ENCODE measurements at places on chromosomes 2 and 18.

- DNase-seq = no peak
Measured at GRCh38 chr18:35695384-35695783, 113.8 kb downstream of the GALNT1 start.

DNA sequence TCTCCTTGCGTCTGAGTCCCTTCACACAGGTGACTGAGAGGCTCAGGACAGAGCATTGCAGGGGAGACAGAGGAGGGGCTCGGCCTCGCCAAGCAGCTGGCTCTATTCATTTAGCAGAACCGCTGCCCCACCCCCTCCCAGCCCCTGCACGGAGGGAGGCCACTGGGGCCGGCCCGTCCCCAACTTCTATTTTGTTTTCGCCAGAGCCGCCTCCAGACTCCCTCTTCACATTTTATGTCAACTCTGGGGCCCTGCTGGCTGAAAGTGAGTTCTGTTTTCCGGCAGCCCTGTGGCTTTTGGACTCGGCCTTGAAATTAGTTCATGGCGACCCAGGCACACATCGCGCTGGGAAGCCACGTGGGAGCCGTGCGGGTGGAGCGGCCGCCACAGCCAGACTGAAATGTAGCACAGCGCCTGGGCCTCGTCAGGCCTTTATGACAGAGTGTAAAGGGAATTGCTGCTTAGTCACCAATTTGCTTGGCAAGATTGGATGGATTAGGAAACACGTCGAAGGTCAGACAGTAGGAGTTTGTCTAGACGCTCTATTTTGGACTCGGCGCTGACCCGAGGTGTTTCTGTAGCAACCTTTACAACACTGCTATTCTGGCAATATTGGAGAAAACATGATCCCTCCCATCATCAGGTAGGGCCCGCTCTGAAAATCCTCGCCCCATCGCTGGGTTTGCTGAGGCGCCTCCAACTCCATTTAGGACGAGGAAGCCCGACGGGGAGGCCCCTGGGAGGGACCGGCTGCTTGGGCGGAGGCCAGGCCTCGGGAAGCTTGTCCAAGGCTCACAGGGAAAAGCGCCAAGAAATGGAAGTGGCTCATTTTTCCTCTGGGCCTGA is 90.7 kb upstream of the CTDP1 start:
- DNase-seq = no peak

DNA sequence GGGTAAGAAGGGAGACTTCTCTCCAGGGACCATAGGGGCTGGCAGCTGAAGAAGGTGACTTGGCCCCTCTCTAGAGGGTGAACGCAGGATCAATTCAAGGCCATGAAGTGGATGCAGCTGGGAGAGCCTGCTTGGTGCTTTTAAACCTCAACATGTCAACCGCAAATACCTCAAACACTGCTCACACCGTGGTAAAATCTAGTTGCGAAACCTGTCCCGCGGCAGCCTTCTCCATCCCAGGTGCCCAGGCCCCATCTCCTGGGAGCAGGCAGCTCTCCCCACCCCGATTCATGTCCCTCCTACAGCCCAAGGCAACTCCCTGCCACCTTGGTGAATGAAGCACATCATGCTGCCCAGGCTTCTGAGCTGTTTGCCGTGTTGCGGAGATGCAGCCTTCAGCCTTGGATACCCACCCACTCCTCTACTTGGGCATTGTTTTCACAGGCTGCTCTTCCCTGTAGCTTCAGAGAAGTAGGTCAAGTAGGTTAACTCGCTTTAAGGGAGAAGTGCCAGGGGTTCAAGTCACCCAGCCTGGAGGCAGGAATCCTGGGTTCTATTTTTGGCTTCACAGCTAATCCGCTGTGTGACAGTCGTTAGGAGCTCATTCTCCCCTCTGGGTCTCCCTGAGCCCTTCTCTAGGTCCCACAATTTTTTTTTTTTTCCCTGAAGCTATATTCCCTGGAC is 6.2 kb upstream of the EFR3B start:
- DNase-seq = no peak

GRCh38 chr2:102181919-102182635 is 4.7 kb upstream of the IL1RL2 start:
- no peak for DNase-seq

- DNase-seq = no peak
Measured at GRCh38 chr2:166867874-166868514, 20.3 kb upstream of the XIRP2 start.

GRCh38 chr2:6931753-6932152 is 14.5 kb downstream of the RNF144A start:
- no peak for DNase-seq

DNA sequence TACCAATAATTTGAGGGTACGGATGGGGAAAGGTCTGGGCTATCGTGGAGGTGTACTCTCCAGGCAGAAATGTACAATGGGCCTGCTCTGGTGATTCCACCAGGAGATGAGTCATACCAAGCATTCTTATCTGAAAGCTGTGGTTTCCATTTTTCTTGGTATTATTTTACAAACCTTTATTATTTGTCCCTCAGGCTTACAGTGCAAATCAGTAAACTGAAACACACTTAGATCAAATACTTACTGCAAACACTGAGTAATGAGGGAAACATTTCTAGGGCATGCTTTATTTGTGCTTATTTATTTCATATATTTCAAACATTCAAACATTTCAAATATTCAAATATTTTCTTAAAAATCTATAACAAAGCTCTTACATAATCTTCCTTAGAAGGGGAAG is 319.8 kb downstream of the RND3 start:
- DNase-seq = no peak

- no peak for DNase-seq
Measured at GRCh38 chr2:10584843-10585475, 104.8 kb downstream of the NOL10 start.

DNA sequence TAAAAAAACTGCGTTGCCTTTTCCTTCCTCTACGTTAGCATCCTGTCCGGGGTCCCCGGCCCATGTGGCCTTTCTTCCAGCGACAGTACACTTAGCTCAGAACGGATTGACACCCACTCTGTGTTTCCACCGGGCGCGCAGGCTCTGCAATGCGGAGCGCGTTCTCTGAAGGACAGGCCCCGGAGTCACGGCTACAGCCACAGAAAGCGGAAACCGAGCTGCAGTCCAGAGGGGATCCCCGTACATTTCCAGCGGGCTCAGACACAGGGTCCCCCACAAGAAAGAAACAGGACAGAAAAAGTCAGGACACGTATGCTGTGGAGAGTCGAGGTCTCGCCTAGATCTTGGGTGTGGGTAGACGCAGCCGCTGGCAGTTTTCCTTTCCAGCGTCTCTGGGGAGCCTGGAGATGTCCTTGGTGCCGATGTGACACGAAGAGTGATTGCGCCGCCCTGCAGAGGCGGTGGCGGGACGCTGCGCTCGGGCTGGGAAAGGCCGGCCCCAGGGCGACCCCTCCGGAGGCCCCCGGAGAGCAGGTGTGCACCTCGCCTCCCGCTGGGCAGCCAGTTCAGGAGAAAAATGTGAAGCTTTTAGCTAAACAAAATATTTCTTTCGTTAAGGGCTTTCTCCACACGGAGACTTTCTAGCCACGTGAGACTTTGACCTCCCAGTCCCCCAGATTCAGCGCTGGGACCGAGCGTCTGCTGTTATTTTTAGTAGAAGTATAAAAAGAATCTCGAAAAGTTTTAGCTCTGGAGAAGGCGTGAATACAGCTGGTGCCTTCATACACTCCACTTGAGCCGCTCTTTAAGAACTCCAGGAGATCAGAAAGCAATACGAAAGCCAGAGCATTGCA is 1.3 kb upstream of the ACKR3 start:
- peak; percentile 63 for DNase-seq

GRCh38 chr2:43764086-43764705 is 9.6 kb upstream of the DYNC2LI1 start:
- no peak for DNase-seq

- DNase-seq = no peak
Measured at GRCh38 chr2:54787755-54788366, 64.4 kb downstream of the EML6 start.

GRCh38 chr2:137888845-137889244 is 75.4 kb upstream of the HNMT start:
- no peak for DNase-seq

DNA sequence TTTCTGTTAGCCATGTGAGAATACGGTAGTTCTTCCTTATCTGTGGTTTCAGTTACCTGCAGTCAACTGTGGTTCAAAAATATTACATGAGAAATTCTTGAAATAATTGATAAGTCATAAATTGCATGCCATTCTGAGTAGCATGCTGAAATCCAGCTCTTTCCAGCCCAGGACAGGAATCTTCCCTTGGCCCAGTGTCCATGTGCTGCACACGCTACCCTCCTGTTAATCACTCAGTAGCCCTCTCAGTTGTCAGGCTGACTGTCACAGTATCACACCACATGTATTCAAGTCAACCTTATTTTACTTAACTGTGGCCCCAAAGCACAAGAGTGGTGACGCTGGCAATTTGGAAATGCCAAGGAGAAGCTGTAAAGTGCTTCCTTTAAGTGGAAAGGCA is 141.1 kb downstream of the TANC1 start:
- no peak for DNase-seq

DNA sequence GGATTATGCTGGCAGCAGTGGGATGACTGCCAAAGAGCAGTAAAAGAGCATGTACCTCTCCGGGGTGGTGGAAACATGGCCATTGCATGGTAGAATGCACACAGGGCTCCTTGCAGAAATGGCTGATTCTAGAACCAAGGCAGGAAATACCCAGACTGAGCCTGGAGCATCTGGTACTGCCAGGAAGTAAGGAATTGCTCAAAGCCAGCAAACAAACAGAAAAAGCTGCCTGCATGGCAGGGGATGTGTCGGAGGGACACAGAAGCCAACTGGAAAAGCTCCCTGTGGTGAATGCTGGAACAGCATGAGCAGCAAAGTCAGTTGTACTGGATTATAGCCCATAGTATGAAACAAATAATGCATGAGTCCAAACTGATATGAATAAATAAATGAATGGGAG is 78.0 kb upstream of the NFATC1 start:
- no peak for DNase-seq

- DNase-seq = peak; percentile 24
Measured at GRCh38 chr18:34493566-34494358, 216.3 kb upstream of the DTNA start.

DNA sequence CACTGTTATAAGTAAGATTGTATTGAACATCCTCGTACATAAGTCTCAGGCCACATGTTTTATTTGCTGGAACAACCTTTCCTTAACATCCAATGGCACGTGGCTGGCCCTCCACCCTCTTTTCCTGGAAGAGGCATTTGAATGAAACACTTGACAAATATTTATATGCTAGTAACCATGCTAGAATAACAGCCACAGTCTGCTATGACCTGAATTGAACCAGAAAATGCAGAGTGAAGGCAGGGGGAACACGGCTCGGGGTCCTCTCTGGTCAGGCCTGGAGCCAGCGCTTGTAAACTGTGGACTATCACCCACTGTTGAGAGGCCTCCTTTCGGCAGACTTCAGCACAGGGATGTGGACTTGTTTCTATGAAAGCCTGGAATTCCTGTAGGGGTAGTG is 198.2 kb upstream of the COPS8 start:
- DNase-seq = no peak

DNA sequence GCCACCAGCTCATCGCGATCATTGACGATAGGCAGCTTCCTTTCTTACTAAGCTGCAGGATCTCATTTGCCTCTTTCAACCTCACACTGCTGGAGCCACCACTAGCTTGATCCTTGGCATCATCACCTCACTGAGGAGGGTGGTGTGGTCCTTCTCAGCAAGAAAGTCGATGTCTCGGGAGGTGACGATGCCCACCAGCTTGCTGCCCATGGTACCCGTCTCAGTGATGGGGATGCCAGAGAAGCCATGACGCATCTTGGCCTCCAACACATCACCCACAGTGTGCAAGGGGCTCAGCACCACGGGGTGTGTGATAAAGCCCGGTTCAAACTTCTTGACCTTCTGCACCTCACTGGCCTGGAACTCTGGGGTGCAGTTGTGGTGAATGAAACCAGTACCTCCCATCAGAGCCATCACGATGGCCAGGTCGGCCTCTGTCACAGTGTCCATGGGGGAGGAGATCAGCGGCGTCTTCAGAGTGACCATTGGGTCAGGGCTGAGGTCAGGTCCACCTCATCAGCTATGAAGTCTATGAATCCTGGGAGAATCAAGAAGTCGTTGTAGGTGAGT is 22.5 kb downstream of the CFLAR start:
- no peak for DNase-seq

DNA sequence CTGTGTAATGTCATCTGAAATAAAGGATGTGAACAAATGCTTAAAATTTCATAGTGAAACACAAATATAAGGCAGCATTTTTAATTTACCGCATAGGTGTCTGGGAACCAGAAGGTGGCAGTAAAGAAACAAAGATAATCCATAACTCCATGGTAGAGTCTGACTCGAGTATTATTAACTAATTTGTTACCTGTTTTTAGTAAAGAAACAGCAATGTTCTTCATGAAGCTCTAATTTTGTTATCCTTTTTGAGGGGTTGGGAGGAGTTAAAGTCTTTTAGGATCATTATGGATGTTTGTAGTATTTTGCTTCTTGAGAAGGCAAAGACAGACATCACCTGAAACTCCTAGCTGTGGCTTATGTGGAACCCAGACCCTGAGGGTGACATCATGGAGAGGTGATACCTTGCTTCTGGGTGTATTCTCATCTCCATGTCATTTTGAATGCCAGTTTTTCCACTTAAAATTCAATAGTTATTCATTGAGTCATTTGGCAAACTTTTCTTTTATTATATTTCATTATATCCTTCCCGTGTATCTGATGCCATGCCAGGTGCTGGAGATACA is 286.2 kb upstream of the EPAS1 start:
- peak; percentile 55 for DNase-seq

DNA sequence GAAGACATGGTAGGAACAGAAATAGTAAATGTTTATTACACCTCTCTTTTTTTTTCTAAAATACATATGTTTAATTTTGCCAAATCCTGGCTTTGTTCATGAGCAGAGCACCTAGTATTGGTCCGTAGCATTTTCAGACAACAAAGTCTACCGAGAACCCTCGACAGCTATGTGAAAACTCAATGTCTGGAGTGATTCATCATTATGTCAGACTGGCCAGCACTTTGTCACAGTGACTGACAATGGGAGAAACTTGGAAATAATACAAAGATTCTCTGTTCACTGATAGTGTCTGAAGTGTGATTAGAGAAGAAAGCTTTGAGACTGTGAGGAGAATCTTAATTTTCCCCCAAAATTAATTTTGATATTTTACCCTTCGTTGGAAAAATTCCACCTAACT is 143.0 kb downstream of the HNMT start:
- DNase-seq = no peak

DNA sequence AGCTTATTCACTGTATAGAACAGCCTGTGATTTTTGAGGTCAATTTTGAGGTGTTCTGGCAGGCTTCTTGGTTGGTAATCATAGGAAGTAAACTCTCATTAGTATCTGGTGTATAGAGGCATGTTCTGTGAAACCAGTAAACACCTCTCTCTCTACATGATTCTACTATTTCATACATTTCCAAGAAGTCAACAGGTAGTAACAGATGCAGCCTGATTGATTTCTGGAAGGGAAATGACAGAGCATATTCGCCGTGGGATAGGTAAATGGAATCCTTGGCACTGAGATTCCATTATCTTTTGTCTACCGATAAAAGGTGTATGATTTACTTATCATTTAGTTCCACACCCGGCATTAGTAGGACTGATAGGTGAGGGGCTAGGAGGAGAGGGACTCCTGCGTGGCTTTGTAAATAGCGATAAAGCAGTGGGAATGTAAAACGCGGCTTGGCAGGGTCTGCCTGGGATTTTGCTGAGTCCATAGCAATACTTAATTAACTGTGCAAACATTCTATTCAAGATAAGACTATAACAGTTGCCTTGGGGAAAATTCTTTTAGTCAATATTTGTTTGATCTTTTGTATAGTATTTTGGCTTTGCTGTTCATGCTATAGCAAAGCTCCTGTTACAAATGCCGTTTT is 32.3 kb downstream of the LYPD6B start:
- no peak for DNase-seq

All from suppressor macrophage treated with lipopolysaccharide for 4 hours (primary cell).